ENCODE measurements at places on chromosomes 16 and 17. TPM values are rescaled to one million over a fixed set of nuclear protein-coding genes. Genes with fewer than 3 reads are reported as not detected.

GRCh38 chr17:33258296-33258695, 34.8 kb downstream of the ASIC2 start:
- DNase-seq, result no peak

DNA sequence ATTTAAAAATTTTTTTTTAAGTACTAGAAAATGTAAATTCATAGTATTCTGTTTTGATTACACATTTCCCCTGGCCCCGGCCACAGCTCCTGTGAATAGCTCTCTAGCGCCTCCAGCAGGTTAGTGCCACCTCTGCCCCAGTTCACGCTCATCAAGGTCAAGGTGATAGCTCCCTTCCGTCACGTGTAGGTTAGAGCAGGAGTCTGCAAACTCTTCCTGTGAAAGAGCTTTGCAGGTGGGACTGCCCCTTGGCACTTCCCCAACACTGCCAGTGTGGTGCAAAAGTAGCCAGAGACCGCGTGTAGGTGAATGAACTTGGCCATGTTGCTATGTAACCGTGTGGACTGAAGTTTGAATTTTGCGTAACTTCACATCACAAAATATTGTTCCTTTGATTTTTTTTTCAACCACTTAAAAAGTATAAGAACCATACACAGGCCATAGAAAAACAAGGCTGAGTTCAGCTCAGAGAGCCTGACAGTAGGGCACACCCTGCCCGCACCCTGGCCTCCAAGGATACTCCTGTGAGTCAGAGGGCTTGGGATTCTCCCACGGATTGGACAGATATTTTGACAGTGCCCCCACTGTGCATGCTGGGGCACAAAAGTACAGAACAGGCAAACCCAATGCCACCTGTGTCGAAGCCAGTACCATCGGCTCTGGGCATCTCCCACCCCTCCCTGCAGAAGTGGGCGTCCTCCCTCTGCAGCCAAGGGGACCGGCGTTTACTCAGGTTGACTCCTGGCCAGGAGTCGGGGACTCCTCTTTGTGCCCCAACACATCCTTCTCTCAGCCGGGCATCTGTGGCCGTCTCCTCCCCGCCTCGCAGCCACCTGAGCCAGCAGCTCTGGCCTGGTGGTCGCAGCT, 92.0 kb upstream of the CHMP6 start:
- no peak for DNase-seq

DNA sequence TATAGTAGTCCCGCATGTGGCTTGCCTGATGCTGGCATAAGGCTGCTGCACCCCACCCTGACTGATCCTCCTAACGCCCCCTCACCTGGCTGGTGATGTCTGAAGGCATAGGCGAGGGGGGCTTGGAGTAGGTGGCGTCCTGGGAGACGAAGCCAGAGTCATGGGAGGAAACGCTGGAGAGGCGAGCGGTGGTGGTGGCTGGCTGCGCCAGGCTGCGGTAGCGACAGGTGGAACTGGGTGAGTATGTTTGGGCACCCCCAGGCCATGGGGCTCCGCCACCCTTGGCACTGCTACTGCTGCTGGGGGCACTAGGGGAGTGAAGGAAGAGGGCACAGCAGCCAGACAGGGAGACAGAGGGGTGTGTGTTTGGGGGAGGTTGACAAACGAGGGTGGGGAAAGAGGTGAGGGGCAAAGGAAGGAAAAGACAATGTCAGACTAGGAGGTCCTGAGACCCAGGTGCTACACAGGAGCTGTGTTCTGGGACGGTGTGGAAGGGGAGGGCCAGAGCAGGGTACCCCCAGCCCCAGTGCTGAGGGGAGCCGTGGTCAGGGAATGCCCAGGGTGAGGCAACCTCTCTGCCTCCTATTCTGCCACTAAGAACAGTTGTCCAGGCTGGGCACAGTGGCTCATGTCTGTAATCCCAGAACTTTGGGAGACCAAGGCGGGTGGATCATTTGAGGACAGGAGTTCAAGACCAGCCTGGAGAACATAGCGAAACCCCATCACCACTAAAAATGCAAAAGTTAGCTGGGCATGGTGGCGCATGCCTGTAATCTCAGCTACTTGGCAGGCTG, 11.4 kb downstream of the MTSS2 start:
- DNase-seq, result no peak

GRCh38 chr16:89534252-89534756, 26.1 kb downstream of the SPG7 start:
- DNase-seq, result no peak

DNA sequence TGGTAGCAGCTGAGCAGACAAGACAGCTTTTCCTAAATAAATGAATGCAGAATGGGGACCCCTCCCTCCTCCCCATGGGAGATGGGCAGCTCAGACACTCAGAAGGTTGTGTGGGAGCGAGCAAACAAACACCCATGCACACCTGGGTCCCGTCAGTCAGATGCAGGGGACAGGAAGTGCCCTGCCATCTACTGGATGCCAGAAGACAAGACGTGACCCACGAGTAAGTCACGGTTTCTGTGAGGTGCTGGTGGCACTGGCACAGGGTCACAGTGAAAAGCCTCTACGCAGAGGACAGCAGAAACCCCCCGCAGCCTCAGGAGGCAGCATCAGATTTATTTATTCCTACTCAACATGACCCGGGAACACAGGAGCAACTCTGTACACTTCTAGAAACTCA, 8.4 kb downstream of the HBQ1 start:
- DNase-seq, result no peak

DNA sequence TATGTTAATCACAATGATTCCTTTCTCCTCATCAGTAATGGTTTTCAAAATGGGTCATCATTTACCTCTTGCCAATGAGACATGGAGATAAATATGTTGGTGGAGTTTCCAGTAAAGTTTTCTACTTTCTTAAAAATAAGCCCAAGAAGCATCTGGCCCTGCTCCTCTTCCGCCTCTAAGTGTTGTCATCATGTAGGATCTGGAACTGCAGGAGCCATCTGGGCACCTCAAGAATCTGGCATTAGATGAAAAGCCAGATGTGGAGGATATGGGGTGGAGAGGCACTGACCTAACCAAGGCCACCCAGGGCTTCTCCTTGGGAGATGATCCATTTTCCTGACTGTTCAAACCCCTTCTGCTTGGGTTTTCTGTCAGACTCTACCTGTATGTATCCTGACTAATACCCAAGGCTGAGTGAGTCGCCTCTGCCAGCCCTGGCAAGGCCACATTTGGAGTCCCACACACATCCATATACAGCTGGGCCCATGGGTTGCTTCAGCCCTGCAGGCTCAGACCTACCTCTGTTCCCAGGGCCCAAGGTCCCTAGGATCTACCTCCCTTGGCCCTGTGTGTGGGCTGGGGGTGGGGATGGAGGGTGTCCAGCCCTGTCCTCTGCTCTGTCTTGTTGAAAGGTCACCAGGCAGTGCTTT, 24.6 kb downstream of the CCDC182 start:
- DNase-seq, result no peak

DNA sequence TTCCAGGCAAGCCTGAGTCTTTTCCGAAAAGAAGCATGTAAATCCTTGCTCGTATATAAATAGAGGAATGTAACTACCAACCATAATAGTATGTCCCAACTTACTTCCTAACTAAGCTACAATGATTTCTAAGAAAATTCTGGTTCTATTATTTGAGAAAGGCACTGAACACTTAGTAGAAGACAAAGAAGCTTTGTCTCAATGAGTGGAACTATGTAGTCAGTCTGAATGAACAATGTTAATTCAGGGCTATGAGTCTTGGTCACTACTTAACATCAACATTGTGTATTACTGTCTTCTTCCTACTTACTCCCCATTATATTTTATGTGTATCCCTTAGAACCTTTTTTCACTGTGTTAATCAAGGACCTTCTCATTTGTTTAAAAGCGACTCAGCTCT, 206.0 kb downstream of the CYB561 start:
- no peak for DNase-seq

- no peak for DNase-seq
Measured at GRCh38 chr16:86619239-86619794, 41.0 kb downstream of the FOXL1 start.

DNA sequence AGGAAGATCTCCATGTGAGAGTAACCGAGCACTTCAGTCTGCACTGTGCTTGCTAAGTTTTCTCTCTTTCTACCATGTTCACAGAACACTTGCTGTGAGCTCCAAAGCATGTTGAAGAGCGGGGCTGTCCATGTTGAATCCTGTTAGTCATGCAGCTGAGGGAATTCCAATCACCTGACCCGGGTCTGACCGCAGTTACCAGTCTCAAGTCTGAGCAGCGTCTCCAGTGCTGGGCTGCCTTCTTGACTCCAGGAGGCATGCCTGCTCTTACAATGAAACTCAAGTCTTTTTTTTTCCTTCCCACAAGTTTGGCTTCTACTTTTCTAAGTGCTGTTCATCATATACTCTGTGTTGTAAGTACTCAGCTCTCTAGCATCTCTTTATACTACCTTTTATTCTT, 44.3 kb downstream of the HOXB1 start:
- no peak for DNase-seq

DNA sequence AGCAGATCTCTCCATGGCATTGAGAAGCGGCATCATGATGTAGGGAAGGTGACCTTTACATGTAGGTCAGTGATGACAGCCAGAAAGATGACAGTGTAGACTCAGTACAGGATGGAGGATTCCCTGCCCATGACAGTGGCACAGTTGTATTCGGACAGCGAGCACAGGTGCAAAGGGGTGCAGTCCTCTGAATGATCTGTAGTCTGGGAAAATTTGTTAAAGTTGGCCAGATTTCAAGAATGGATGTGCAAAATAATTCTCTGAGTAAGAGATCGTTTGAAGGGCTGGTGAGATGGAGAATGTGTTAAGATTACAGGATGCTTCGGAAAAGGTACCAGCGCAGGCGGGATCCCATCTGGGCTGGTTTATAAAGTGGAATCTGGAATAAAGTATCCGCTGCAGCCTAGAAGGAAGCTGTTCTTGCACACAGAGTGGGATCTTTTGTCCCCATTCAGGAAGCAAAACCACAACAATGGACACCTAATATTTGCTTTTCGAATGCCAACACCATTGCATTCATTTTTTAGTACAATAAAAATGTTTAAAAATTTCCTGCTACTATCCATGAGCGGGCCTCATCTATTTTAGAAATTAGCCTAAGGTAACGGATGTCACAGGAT, 101.2 kb downstream of the RPTOR start:
- no peak for DNase-seq

Gene TNS4
- polyA plus RNA-seq, result 0.20 TPM

Gene CDIP1
- 19.1 TPM for polyA plus RNA-seq

Gene TRPV3
- polyA plus RNA-seq, result 4.0 TPM

Gene SLC38A7
- polyA plus RNA-seq, result 11.7 TPM

Gene HBA1
- 2,429 TPM for polyA plus RNA-seq

Gene CCDC200
- polyA plus RNA-seq, result 19.9 TPM

Gene ANKRD40CL
- 0.48 TPM for polyA plus RNA-seq

Gene CYTH1
- polyA plus RNA-seq, result 41.6 TPM

Gene SMPD3
- 3.5 TPM for polyA plus RNA-seq

All from right lung (tissue), 10 donors.